GM12878 (cell line): ENCODE measurements at places on chromosomes 4 and X. TPM values are rescaled to one million over a fixed set of nuclear protein-coding genes. Genes with fewer than 3 reads are reported as not detected.

The DMRTC1B gene
- not detected in 2 replicates for total RNA-seq

The HHIP gene
- total RNA-seq, result 0.11 and 0.38 TPM in 2 replicates

DNA sequence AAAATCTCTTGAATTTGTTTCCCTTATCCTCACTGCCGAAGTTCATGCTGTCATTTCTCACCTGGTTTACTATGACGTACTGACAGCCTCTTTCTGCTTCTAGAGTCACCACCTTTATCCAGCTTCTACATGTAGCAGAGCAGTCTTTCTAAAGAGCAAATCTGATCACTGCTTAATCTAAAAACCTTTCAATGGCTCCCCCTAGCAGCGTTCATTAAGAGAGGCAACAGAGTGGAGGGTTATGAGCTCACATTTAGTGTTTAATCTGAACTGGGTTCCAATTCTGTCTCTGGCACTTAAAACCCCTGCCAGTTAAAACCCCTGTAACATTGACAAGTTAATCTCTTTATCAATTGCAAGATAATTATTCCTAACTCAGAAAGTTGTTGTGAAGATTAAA is 4.4 kb downstream of the RBPJ start:
- DNase-seq, result no peak

- no peak for DNase-seq
Observed at GRCh38 chr4:47391256-47391655, 72.2 kb downstream of the COMMD8 start.

DNA sequence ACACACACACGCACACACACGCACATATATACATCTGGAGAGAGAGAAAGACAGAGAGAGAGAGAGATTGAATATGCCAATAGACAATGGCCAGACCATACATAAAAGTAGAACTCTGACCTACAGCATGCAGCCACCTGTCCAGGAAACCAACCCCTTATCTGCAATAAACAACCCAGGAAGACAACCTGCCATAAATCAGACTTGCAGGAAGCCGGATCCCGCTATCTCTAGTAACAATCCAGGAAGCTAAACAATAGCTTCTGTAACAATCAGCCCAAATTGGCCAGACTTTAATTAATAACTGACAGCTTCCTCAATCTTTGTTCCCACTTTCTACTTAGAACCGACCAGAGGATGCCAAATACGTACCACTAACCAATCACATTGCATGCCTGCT is 173.2 kb downstream of the LDB2 start:
- no peak for DNase-seq

- DNase-seq, result no peak
Observed at GRCh38 chrX:97311066-97311778, 427.5 kb downstream of the RPA4 start.

DNA sequence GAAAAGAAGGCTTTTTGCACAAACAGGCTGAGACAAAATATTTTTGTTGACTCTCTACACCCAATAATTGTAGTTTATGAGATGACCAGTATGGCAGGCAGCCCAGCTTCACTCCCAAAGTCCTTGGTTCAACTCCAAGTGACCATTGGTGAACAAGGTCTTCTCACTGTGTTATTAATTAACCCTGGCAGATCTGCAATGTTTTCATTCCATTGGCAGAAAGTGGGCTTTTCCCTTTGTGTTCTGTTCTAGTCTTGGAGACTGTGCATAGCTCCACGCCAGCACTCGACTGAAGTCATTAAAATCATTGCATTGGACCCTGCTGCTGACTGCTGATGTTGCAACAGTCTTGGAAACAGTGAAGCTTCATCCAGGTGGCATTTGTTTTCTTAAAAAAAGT is 277.3 kb upstream of the HAND2 start:
- no peak for DNase-seq

DNA sequence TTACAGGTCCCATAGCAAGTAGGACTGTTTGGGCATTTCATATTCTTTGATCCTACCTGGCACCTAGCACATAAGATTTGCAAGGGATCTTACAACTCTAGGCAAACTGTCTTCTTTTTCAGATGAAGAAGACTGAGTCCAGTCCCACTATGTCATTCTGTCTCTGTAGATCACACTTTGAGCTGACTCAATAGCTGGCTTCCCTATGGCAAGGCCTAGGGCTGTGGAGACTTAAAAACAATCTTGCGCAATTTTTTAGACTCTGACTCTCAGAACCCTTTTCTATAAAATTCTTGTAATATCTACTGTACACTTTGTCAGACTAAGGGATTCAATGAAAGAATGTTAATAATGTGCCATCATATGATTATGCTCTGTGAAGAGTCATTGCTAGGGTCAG is 26.7 kb downstream of the OTC start:
- DNase-seq, result no peak

GRCh38 chr4:48664938-48665337 is 115.1 kb downstream of the FRYL start:
- no peak for DNase-seq

DNA sequence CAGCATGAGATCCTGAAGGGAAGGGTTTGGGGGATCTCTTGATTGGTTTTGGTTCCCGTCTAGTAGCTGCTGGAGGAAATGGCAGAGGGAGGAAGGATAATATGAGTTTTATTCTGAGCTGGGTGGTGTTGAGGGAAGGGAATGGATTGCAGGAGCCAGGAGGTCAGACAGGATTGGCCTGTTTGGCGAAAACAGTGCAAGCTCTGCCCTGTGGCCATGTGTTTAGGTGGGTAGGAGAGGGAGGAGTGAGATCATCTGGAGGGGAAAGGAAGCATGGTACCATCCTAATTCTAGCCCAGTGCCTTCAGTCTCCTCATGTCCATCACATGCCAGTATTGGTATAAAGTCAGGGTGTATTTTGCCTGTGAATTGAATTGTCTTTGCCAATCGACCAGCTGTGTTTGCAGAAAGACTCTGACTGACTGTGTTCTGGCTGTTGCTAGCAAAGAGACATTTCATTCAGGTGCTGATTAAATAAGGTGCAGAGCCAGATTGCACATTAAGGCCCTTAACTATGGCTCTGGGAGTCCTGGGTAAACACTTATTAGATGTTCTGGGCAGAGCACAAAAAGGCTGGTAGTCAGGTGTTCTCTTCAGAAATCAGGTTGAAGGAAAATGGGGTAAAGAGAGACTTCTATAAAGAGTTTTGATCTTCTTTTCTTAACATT is 10.0 kb downstream of the TMEM164 start:
- DNase-seq, result no peak
